H7 (cell line): ENCODE measurements at places on chromosomes 6 and 20. TPM values are rescaled to one million over a fixed set of nuclear protein-coding genes. Genes with fewer than 3 reads are reported as not detected.

Gene SPEF1
- total RNA-seq, result 0.11 and 0.94 TPM in 2 replicates

- DNase-seq, result peak; percentile 81
Measured at GRCh38 chr6:41504466-41505121, 41.6 kb upstream of the FOXP4 start.

Gene PACRG
- total RNA-seq, result 0.07 and 0.52 TPM in 2 replicates

Gene PI3
- not detected in 2 replicates for total RNA-seq

GRCh38 chr20:11117808-11118528 is 444.2 kb upstream of the JAG1 start:
- no peak for DNase-seq

Gene RFX6
- total RNA-seq, result not detected in 2 replicates

GRCh38 chr6:149212892-149213801 is 104.4 kb upstream of the TAB2 start:
- DNase-seq, result no peak

DNA sequence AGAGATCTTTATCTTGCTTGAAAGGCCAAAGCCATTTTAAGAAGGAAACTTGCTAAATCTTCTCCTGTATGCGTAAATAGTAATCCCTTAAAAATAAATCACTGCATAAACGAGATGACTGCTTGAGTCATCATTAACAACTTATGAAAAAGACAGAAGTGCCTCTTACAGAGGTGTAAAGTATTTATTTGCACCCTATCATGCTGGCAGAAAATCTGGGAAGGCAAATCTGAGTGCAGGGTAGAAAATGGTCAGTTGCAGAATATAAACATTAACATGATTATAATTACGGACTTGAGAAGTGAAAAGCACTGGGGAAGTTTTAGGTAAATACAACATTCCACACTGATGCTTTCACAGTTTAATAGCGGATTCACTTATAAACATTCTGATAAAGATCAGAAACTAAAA is 67.5 kb upstream of the FBXO30 start:
- DNase-seq, result no peak

Gene TFAP2A
- not detected in 2 replicates for total RNA-seq

- peak; percentile 11 for DNase-seq
Measured at GRCh38 chr20:8854571-8854970, 214.3 kb upstream of the PLCB4 start.

GRCh38 chr20:44582311-44583025 is at the start of gene PKIG:
Gene PKIG, plus strand, starts transcription at chr20:44582579. Its CDS starts 31,978 bp downstream, at chr20:44614557.
- DNase-seq, result no peak

Gene TREM2
- not detected in 2 replicates for total RNA-seq

DNA sequence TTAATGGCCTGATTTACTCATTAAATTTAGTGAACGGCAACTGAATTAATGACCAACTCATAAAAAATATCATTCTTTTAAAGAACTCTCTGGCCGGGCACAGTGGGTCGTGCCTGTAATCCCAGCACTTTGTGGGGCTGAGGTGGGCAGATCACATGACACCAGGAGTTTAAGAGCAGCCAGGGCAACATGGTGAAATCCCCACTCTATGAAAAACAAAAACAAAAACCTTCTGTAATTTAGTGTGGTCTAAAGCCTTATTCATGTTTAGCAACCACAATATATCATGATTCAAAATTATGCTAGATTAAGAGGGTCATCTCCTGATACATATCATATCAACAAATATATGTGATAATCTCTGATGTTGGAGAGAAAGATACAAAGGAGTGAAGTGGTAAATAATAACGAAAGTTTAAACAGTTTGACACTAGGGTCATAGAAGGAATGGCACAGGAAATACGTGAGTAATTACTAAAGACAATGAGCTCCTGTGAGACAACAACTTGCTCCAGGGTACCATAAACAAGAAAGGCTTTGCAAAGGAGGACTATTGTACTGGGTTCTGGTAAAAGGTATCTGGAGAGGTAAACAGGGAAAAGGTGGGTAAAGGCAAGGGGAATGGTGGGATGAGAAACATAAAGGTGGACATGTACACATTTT is 5.7 kb downstream of the ELOVL4 start:
- DNase-seq, result no peak
